ENCODE measurements at places on chromosomes 4 and X.
A peak's percentile ranks its signal among the peaks of the same experiment; 100 is the strongest.

- peak; percentile 3 for DNase-seq
These were observed 46.2 kb downstream of the FAM9B start for GRCh38 chrX:8987672-8988250.

DNA sequence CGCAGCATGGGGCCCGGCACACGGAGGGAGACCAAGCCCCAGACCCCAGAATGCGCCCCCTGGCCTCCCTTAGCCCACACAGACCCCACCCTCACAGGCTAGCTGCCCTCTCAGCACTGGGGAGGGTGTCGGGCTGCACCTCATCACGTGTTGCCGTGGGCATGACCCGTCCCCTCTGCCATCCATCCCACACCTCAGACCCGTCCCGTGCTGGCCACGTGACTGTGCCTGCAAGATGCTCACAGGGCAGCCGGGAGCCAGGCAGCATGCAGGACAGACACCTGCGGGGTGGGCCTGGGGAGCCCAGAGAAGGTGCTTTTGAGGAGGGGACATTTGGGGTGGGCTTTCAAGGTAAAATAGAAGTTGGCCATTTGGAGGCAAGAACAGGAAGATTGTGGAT is 4.8 kb downstream of the MSANTD1 start:
- DNase-seq = no peak

GRCh38 chr4:78578674-78579425 is 27.3 kb downstream of the ANXA3 start:
- DNase-seq = no peak

- no peak for DNase-seq
These were observed 24.4 kb downstream of the FRAS1 start for GRCh38 chr4:78081541-78081940.

DNA sequence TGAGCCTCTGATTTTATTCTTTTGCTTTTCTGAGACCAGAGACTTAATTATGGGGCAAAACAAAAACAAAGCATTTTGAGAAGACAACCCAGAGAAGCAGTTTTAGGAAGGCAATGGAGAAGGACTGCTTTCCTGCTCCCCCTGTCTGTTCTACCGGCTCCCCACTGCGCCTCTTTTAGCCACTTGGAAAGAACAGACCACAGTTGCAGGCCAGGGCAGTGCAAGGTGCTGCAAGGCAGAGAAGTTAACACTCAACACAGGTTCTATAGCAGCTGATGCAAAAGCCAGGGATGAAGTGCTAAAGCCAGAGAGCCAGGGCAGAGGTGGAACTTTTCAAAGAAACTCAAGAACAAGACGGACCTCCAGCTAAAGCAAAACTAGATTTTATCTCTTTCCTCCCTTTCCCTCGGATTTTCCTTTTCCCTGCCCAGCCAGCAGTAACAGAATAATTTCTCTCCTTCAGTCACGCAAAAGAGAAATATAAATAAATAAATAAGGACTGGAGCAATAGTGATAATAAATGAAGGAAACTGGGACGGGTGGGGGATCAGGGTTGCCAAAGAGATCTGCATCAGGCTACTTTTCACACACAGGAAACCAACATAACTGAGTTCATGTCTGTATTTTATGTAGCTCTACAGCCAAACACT is 10.4 kb downstream of the SH3RF1 start:
- no peak for DNase-seq

GRCh38 chrX:140762061-140762460 is 52.5 kb downstream of the LINC00632 start:
- DNase-seq = no peak

DNA sequence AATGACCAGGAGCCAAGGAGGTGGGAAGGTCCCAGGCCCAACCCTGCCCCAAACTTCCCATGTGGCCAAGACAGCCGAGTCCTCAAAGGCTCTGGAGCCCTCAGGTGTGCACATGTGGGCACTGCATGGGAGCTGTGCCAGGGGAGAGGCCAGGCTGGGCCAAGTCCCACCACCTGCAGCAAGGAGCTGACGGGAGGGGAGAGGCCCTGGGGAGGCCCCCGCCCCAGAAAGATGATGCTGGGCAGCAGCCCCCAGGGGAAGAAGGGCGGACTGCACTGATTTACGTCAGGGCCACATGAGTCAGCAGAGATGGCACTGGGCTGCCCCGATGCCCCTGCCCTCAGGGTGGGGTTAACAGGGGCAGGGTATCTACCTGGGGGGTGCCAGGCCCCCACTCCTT is 1.4 kb downstream of the L1CAM start:
- no peak for DNase-seq

DNA sequence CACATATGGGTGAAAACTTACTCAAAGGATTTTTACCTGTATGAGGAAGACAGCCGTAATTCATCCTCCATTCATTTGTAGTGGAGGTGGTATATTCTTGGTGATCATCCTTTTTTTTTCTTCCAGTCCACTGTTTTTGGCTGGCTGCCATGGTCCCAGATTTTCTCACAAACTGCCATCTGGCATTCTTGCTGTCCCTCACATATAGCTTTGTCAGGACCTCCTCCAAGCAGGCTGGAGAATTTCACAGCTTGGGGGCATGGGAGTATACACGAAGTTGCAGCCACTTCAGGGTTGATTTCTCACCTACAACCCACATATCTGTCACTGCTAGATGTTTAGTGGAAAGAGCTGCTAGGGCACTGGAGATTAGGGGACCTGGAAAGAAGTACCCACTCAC is 401.0 kb downstream of the IL1RAPL1 start:
- no peak for DNase-seq

- no peak for DNase-seq
These were observed 552.3 kb downstream of the PCDH7 start for GRCh38 chr4:31272331-31273061.

Measured in NCI-H510A (cell line).